Activated naive CD8-positive, alpha-beta T cell treated with anti-CD3 and anti-CD28 coated beads, Interleukin-2, amount 10 ng/mL, durations not matched to agents 7 days and 5 days (primary cell): ENCODE measurements at places on chromosomes 2 and 18. TPM values are rescaled to one million over a fixed set of nuclear protein-coding genes. Genes with fewer than 3 reads are reported as not detected.

The FBXO41 gene
- total RNA-seq: 35.7 TPM

The APOB gene
- not detected for total RNA-seq

The TLX2 gene
- 0.69 TPM for total RNA-seq

The CD28 gene
- total RNA-seq: 52.7 TPM

The GALNT5 gene
- total RNA-seq: not detected

The CEBPZOS gene
- total RNA-seq: 41.8 TPM

The CAPN10 gene
- total RNA-seq: 72.3 TPM
